Esophagus mucosa (tissue), 1 donor: ENCODE measurements at places on chromosomes 6 and 20.

DNA sequence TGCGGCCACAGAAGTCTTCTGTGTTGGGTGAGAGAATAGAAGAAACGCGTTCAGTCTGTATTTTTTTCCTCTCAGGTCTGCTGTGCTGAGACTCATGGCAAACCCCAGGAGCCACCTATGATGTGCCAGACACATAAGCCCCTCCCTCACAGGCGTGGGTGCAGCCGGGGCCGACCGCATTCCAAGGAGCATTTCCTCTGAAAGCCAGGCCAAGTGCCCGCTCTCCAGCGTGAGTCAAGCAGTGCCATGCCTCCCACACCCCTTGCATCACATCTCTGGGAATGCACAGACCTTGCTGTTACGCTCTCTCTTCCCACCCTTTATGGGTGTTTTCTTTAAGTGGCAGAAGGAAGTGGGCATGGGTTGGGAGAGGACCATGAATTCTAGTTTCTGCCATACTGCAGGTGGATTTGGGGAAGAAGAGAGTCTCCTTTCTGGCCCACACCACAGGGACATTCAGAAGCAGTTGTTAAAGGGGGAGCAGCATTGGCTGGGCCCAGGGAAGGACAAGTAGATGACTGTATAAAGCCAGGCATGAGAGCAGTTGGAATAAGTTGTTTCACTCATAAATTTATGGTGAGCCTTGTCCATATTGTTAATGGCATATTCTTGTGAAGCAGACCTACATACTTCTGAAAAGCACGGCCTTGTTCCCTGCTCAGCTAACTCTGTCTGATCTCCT, 37.1 kb upstream of the TFAP2A start:
- ATAC-seq, result peak; percentile 99

GRCh38 chr20:34579191-34579978, 20.9 kb downstream of the MAP1LC3A start:
- ATAC-seq, result peak; percentile 89

DNA sequence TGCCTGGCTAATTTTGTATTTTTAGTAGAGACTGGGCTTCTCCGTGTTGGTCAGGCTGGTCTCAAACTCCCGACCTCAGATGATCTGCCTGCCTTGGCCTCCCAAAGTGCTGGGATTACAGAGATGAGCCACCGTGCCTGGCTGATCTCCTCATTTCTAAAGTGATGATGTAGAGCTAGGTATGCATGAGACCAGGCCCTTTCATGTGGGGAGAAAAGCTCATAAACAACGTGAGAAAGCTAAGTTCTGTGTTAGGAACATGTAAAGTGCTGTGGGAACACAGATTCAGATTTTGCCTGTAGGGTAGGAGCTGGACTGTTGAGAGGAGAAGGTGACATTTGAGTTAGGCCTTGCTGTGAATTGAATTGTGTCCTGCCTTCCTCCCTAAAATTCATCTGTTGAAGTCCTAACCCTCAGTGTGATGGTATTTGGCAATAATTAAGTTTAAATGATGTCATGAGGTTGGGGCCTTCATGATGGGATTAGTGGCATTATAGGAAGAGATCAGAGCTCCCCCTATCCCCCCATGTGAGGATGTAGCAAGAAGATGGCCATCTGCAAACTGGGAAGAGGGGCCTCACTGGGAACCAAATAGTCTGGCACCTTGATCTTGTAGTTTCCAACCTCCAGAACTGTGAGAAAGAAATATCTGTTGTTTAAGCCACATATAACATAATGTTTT, 49.2 kb downstream of the SCAND1 start:
- no peak for ATAC-seq

DNA sequence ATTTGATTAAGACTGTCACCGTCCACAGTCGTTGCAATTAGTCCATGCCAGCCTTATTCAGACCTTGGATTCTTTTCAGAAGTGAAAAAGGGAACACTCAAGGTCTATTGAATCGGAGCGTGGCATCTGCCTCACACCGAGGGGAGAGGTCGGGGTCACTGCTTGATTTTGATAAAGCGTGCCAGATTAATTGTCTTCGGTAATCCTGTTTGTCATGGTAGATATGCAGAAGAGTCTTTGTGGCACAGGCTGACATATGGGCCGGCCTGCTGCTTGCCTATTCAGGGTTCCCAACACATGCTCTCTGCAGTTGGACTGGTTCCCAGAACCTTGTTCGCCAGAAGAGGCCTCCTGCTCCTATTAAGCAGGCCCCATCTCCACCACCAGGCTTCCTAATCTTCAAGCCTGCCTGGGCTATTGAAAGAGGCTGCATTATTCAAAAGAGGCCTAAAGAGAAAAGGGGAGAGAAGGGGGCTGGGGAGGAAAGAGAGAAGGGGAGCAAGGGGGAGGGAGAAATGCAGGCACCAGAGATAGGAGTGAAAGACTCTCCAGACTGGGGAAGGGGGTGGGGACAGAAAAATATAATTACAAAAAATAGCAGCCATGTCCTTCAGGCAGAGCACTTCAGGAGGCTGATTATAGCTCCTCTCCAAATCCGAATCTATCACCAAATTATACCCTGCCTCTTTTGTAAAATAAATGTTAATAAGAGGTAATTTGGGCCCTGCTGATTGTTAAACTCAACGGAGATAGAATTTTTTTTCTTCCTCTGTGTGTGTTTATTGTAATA, 611.3 kb downstream of the HDGFL1 start:
- ATAC-seq, result no peak

- ATAC-seq, result no peak
These were observed 10.9 kb upstream of the MTRF1L start for GRCh38 chr6:153013438-153013837.

- ATAC-seq, result no peak
These were observed 8.8 kb upstream of the TPD52L1 start for GRCh38 chr6:125144822-125145221.

DNA sequence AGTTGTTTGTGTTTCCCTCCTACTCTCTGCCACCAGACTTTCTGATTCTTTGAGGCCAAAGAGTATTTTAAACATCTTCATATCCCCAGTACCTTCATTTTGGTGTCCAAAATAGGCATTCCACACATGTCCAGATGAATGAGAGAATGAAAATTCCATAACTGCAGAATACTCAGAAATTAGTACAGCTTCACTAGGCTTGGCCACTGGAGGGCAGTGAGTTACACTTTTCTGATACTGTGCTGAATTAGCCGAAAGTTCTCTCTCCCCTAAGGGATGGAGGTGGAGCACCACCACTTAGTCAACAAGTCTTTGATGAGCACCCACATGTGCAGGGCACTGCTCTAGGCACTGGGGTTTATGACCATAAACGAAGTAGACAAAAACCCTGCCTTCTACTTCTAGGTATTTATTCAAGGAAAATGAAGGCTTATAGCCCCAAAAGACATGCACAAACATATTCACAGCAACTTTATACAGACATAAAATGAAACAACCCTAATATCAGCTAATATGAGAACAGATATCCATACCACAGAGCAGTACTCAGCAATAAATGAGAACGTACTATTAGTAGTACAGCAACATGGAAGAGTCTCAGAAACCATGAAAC, 46.1 kb upstream of the TMEM217 start:
- peak; percentile 73 for ATAC-seq

DNA sequence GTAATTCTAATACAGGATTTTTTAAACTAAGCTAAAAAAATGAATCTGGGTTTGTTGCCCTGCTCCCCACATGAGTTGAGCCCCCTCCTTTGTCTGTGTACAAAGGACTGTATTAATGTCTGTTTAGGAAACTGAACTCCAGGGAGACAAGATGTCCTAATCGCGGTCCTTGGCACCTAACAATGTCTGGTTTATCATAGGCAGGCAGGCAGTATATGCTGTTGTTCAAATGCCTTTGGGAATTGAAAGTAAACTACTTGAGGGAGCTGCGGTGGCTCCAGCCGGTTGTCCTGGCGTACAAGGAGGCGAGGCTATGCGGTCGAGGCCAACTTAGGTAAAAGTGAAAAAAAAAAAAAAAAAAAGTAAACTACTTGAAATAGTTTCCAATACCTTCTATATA, 98.5 kb downstream of the TULP4 start:
- no peak for ATAC-seq

DNA sequence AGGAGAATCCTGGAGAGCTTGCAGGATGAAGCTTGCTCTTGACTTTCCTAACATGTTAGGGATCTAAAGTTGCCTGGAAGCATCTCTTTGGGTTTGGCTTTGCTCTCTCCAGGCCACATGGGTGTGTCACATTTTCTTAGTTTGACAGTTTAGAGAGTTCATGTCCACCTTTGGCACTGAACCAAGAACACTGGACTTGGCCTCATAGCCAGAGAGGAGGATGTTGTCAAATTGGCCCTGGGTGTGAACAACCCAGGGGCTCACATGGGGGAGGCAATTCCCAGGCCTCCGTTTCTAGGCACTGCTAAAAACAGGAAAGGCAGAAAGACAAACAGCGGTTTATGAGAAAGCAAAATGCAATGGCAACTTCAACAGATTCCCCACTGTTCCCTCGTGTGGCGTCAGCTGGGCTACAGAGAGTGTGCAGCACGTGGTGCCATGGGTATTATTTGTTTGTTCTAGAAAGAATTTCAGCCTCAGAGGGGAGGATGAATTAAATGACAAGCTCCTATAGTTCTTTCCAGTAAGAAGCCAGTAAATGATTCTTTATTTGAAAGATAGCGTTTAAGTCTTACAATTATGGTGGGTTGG, 93.9 kb downstream of the CLIC5 start:
- no peak for ATAC-seq

DNA sequence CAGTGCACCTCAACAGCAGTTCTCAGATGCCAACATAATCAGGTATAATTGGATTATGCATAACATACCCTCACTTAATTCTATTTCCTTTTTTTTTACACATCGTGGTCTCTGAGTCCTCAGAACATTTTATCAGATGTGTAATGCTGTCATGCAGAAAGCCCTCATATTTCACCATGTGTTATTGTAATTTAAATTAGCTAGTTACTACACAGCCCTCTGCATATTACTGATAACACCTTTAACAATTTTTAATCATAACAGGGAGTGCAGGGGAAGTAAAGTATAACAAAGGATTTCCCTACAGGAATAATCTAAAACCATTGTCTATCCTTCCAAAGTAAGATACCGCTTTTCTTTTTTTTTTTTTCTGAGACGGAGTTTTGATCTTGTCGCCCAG, 91.9 kb upstream of the CCDC28A start:
- no peak for ATAC-seq

DNA sequence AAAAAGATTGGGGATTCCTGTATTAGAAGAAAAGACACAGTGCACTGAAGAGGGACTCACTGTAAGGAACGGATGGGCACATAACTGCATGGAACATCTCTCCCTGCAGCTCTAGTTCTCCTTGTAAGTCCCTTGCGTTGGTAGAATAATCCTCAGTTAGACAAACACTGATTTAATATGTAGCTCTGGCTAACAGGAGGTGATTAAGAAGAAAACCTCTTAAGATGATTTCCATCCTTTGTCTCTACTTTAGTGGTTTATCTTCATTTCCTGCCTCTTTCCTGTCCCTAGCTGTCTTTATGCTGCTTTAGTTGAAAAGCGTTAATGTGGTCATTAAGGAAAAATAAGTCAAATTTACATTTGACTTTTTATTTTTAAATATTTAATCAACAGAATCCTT, 86.6 kb downstream of the SLC16A10 start:
- ATAC-seq, result no peak

DNA sequence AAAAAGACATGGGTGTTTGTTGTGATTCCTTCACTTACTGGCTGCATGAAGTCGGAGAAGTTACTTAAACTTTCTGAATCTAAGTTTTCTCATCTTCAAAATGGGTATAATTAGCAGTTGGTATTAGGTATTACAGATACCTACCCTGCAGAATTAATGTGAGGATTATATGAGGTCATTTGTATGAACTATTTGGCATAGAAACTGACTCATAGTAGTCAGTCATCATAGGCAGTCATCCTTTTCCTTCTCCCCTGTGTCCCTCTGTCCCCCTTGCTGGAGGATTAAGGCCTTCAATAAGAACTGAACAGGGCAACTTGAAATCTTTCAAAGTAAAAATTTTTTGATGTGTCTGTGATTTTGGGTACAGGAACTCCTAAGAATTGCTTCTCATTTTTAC, 26.3 kb downstream of the RALGAPB start:
- peak; percentile 88 for ATAC-seq

- no peak for ATAC-seq
These were observed 8.5 kb upstream of the MYL9 start for GRCh38 chr20:36532822-36533221.

- no peak for ATAC-seq
These were observed 231.5 kb downstream of the C6orf118 start for GRCh38 chr6:165077876-165078275.

- no peak for ATAC-seq
These were observed 50.7 kb downstream of the TRERF1 start for GRCh38 chr6:42400886-42401612.

DNA sequence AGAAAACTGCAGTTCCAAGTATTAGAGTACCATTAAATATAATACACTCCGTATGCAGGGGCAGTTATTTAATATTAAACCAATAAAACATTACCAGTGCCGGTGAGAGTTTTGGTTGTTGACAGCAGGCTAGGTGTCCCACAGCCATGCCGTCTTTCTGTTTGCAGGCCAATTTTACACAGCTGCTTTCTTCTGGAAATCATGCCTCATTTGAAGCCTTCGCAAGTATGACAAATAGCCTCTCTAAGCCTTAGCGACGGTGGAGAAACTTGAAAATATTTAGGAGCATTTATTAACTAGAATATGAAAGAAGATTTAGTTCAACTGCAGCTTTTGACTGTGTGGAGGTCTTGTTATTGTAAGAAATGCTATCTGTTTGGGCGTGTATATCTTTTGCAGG, 226.0 kb downstream of the BMP2 start:
- ATAC-seq, result no peak

DNA sequence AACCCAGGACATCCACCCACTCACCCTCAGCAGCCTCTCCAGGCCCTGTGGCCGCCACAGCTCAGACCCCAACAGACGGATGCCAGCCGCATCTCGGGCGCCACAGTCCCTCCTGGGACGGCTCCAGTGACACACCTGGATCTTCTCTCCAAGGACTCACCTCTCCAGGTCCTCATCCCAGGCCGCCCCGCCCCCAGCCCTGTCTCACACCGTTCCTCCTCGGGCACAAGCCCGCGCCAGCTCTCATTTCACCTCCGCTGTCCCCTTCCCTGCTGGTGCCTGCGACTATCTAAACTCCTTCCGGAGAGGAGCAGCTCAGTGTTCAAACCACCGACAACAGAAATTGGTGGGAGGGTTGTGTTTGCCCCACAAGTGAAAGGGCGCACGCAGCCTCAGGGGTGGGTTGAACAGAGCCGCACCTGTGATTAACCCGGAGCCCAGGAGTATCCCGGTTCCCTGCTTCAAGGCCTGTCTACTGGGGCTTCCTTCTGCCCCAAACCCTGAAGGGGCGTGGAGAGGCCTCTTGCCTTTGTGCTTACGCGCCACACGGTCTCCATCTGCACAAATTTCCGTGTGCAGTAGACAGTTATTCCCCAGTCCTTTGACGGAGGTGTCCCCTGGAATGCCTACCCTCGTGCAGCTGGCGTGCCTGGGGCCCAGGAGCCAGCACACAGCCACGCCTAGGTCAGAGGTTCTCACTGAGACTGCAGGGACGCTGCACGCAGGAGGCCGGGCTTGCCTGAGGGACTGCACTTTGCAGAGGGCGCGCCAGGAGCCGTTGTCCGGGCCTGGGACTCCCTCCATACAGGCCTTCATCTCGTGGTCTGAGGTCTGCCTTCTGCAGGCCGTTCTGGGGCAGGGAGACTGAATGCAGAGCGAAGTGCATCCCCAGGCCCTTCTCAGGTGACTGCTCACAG, 232.7 kb downstream of the DLL1 start:
- ATAC-seq, result no peak
